ENCODE measurements at places on chromosomes 11 and 22.

DNA sequence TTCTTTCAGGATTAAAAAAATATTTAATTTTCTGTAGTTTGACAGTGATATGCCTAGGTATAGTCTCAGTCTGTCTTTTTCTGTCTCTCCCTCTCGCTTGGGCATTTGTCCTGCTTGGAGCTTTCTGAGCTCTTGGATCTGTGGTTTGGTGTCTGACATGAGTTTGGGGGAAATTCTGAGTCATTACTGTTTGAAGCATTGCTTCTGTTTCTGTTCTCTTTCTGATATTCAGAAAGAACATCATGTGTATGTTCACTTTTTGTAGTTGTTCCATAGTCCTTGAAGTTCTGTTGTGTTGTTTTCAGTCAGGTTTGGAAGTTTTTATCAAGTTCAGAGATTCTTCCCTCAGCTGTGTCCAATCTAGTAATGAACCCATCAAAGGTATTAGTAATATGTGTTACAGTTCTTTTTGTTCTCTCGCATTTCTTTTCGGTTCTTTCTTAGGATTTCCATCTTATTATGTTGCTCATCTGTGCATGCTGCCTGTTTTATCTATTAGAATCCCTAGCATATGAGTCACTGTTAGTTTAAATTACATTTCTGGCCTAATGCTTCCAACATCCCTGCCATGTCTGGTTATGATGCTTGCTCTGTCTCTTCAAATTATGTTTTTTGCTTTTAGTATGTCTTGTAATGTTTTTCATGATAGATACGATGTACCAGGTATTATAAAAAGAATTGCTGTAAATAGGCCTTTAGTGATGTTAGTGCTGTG lies 48.4 kb downstream of the DDX10 start:
- DNase-seq: no peak

GRCh38 chr11:130449996-130450769 lies 1.7 kb downstream of the ADAMTS15 start:
- DNase-seq: no peak

GRCh38 chr11:115425250-115425649 lies 79.0 kb downstream of the CADM1 start:
- DNase-seq: no peak

DNA sequence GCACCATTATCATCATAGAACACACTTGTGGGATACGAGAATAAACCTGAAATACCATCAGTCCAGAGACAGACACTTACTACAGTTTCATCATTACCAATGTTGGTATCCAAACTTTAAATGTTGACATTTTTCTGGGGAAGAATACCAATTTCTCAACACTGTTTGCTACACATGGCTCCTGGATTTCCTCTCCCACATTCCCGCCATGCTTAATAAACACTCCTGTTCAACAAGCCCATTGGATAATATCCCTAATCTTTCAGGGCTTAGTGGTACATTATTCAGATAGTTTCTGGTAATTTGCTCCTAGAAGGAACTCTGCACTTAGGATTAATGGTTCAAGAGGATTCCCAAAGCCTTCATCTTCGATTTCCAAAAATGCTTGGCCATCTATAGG lies 48.2 kb downstream of the CSF2RB start:
- DNase-seq: no peak

DNA sequence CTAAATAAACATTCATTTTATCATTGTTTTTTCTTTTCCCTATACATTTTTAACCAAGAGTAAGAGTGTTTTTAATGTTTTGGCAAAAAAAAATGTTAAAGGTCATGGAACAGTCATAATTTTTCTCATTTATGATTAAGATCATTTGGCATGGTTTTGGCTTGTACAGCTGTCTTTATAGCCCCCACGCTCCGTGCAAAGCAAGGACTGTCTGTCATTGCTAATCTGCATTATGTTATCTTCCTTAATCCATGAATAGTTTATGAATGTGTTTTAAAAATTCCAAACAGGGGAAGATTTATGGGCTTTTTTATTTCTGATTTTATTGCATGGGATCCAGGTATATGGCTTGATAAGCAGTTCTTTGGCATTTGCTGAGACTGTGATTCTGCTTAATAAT lies 28.1 kb downstream of the PGM2L1 start:
- no peak for DNase-seq

Data from NCI-H187 (cell line).